PC-9 (cell line): ENCODE measurements at places on chromosomes 2 and 18. TPM values are rescaled to one million over a fixed set of nuclear protein-coding genes. Genes with fewer than 3 reads are reported as not detected.

DNA sequence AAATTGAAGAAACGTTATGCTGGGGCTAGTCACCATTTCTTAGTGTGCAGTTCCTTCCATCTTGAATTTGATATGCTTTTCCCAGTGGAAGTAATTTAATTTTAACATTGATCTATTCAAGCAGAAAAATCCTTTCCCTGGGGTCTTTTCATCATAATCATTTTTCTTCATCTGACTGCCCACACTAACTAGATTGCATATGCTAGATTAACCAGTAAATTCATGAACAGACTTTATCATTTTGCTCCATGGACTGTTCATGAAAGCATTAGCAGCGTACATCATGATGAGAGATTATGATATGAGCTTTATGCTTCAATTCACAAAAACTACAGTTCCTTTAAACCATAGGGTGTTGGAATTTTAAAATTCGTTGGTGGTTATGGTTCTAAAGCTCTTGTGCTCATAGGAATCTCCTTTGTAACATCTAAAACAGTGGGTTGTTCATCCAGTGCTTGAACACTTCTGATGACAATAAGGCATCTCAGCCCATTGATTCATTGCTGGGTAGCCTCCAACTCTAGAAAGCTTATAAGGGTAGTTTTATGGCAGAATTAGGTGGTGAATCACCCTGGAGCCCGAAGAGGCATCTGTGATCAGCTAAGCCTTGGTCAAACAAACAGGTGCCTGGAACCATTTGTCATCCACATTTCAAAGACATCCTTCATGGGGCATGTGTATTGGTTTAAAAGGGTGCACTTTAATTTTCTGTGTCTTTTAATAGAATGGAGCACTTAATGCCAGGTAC, 77.2 kb upstream of the NDUFV2 start:
- DNase-seq = no peak

GRCh38 chr2:46048693-46049092, 248.5 kb upstream of the EPAS1 start:
- no peak for DNase-seq

DNA sequence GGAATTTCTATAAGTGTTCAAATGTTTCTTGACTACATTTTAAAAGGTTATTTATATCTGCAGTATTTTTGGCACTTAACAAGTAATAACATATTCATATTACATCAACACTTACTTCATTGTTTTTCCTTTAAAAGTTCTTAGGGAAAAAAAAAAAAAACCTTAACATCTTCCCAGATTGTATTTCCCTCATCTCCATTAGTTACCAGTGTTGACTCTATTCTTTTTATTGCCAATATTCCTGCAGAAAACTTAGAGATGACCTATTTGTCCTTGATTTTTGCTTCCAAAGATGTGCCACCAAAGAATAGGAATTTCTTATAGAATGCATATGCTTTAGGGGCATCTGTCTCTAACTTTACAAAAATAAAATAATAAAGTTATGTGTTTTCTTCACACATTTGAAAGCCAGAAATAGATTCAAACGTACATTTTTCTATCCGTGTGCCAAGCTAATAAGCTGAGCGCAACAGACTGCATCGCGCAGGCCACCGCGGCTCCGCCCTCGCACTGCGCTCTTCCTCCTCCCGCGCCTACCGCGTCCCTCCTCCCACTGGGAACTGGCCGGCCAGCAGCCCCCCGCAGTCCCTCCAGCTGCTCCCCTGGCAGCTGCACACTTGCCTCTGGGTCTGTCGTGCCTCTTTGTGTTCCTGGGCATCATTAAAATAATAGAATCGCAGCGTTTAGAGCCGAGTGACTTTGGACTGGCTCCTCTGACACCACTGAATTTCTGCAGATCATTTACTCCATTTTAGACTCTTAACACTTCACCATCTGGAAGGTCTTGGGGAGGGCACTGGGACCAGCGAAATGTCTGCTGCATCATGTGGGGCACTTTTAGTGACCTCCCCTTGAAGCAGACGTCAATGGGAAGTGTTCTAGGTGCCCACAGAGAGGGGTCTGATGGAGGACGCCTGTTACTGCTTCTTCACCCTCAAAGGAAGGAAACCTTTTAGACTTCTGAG, 21.2 kb upstream of the NAB1 start:
- no peak for DNase-seq

The C2orf49 gene
- total RNA-seq = 16.2 and 19.8 TPM in 2 replicates
